Breast epithelium (tissue), 4 donors: ENCODE measurements at places on chromosomes 5 and 9. TPM values are rescaled to one million over a fixed set of nuclear protein-coding genes. Genes with fewer than 3 reads are reported as not detected.

IER5L gene
- 18.1 TPM for total RNA-seq

MATR3 gene
- 349 TPM for total RNA-seq

GRCh38 chr5:88214655-88215054 lies 54.0 kb downstream of the TMEM161B start:
- no peak for DNase-seq

GRCh38 chr9:30120666-30121065 lies 2263.8 kb upstream of the ACO1 start:
- no peak for DNase-seq

DNA sequence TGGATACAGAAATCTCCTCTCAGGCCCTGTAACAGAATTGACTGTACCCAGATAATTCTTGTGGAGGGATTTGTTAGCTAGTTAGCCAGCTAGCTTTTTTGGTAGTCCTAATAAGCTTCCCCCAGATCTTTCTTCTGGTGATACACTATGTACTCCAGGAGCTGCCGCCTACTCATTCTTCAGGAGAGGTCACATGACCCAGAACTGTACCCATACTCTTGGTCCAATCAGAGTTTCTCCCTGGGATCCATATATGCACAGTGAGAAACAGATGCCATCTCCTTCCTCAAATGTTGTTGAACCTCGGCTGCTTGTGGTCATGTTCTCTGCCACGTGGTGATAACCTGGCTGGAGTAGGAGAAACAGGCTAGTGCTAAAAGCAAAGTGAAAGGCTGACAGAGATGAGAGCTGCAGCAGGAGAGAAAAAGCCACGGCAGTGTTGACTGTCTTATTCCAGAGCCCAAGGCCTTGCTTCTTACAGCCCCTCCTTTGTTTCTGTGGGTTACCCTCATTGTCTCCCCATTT lies 123.0 kb upstream of the RFX3 start:
- DNase-seq, result no peak

GRCh38 chr9:79688363-79688762 lies 116.6 kb downstream of the TLE4 start:
- no peak for DNase-seq

DNA sequence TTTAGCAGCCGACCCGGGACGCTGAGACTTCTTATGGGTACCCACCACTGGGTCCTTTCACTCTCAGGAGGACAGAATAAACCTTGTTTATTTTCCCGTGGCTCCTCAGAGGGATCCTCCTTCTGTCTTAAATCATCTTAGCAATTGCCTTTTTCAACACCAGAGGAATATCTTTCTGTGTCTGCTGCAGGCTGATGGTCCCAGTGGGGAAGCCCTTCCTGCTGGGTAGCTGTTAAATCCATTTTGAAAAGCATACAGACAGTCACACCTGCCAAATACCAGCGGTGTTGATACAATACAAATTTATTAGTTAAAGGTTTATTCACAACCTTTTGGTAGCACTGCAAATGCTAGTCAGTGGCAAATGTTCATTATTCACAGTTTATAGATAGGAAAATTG lies 222.9 kb downstream of the AOPEP start:
- DNase-seq, result no peak

- DNase-seq, result no peak
Observed at GRCh38 chr9:20725675-20726074, 41.6 kb downstream of the FOCAD start.

NUTM2F gene
- total RNA-seq, result not detected

DNA sequence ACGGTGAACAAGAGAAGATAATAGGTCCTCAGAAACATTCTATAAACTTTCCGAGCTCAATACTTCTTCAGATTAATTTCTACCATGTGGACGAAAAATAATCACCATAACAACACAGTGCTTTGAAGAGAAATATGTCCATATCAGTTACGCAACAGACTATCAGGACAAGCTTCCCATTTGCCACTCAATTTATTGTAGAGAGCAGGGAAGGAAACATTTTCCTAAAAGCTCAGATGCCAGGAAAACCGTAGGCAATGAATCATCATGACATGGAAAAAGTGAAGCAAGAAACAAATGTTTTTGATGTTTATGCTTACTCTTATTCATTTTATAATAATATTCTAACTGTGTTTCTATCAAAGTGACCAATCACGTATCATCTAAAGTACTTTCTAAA lies 87.6 kb downstream of the S1PR3 start:
- no peak for DNase-seq

IFNK gene
- not detected for total RNA-seq

GRCh38 chr5:172758077-172758833 lies 12.7 kb downstream of the DUSP1 start:
- no peak for DNase-seq

TTC16 gene
- total RNA-seq, result 0.16 TPM

- no peak for DNase-seq
Observed at GRCh38 chr9:110116543-110116885, 91.4 kb downstream of the C9orf152 start.

- DNase-seq, result peak; percentile 71
Observed at GRCh38 chr9:69971643-69972449, 71.8 kb upstream of the MAMDC2 start.

SPATA31A3 gene
- total RNA-seq, result not detected

DNA sequence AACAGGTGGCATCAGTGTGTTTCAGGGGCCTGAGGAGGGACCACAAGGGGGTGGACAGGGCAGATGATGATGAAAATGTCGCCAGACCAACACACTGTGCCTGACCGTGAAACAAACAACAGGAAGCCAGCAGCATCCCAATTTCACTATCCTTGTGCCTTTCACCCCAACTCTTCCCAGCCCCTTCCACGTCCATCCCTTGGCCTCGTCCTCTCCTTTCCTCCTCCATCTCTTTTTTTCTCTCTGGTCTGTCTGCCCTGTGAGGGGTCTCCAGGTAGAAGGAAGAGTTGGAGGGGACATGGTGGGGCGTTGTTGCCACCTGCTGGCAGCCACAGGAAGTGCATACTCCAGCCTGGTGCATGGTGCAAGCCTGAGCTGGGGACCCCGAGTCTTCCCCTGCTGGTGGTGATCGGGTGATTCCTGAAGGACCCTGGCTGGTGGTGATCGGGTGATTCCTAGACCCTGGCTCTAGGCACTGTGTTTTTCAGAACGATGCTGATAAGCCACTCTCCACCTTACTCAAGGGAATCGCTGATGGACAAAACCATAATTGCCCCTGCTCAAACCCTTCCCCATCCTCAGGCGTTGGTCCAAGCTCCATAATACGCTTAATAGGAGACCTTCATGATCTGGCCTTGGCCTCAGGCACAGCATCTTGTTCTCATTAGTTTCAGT lies 21.7 kb upstream of the NSD1 start:
- DNase-seq, result no peak

GRCh38 chr9:131523451-131524435 lies 7.3 kb downstream of the UCK1 start:
- no peak for DNase-seq

FCN1 gene
- total RNA-seq, result 2.9 TPM

GRCh38 chr5:35939639-35940038 lies 1.2 kb upstream of the CAPSL start:
- DNase-seq, result no peak

DNA sequence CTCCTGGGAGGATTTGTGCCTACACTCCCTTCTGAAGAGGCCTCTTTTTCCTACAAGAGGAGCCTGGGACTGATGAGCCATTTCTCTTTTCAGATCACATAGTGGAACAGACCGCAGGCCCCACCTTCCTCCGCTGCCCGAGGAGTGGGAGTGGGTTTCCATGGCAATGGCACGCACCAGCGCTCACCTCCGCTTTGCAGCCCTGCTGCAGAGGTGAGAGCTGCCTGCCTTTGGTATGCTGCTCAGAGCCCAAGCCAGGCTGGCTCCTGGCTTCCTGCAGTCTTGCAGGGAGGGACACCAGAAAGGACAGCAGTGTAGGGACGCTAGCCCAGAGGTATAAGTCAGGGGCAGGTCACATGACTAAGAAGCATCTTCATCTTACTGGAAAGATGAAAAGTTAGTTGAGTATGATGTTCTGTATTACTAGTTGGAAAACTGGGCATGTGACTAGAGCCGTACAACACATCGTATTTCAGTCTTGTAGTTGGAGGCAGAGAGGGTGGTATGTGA lies 12.4 kb downstream of the PTTG1 start:
- DNase-seq, result no peak

- no peak for DNase-seq
Observed at GRCh38 chr5:164497311-164498064, 992.1 kb downstream of the MAT2B start.

DNA sequence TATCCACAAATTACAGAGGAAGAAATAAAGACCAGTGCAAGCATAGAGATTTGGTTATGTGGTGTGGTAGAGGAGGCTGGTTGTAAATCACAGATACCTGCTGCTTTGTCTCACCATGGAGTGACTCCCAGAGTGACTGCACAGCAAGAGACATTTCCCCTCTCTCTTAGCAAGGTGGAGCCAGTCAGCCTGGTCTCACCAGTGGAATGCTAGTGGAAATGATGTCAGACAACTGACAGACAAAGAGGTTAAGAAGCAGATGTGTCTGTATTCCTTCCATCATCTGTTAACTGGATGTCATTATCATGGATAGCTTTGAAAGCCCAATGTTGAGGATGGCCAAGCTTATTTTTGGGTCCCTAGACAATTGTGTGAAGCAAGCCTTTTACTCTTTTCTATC lies 509.4 kb upstream of the SEMA6A start:
- no peak for DNase-seq

GRCh38 chr9:93675336-93676150 lies 99.2 kb downstream of the PHF2 start:
- peak; percentile 13 for DNase-seq

DNA sequence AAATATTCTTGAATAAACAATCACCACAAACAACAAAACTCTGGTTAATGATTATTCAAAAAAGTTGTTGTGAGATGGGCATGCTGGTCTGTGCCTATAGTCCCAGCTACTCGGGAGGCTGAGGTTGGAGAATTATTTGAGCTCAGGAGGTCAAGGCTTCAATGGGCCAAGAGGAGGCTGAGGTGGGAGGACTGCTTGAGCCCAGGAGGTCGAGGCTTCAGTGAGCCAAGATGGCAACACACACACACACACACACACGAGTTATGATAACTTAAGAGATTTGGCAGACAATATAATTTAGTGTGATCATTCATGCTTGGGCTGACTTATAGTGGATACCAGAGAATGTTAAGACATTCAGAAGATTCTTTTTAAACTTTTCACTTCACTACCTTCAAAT lies 14.9 kb downstream of the LYSMD3 start:
- DNase-seq, result no peak

PCDHGA7 gene
- 3.7 TPM for total RNA-seq

DNA sequence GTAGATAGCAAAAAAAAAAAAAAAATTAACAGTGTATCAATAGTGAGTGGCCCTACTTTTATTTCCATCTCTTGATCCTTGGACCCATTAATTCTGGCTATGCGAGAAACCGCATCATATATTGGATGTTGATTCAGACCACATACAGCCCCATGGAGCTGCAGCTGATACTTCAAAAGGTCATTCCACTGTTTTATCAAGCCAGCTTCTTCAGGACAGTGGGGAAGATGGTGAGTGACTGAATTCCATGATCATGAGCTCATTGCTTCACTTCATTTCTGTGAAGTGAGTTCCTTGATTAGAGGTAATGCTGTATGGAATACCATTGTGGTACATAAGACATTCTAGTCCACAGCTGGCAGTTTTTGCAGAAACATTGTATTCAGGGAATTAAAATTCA lies 222.9 kb upstream of the MEF2C start:
- no peak for DNase-seq

- DNase-seq, result no peak
Observed at GRCh38 chr5:13248253-13248652, 696.2 kb downstream of the DNAH5 start.

DNA sequence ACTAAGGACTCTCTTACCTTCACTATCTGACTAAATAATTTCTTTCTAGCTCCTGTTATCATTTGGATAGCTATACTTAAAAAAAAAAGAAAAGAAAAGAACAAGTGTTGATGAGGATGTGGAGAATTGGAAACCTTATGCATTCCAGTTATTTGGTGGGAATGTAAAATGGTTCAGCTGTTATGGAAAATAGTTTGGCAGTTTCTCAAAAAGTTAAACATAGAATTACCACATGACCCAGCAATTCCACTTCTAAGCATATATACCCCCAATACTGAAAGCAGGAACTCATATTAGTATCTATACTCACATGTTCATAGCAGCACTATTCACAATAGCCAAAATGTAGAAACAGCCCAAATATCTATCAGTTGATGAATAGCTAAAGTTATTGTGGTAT lies 61.1 kb downstream of the GNA14 start:
- no peak for DNase-seq

DNA sequence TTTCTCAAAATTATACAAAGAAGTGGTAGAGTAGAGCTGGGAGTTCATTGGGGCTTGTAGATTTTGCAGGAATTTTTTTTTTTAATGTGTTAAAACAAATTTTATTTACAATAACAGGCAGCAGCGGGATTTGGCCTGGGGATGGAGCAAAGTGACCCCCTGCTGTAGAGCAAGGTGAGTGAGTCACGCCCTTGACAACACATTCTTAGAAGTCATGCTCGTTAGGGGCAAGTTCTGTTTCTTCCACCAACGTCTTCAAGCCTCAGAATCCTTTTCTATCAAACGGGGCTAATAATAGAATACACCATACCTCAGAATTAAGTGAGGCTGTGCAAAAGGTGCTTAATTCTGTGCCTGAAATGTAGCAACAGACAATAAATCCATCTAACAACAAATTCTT lies 1.1 kb upstream of the ANKDD1B start:
- DNase-seq, result no peak

- DNase-seq, result no peak
Observed at GRCh38 chr5:7541898-7542297, 146.0 kb downstream of the ADCY2 start.

CCNJL gene
- total RNA-seq, result 0.32 TPM

DNA sequence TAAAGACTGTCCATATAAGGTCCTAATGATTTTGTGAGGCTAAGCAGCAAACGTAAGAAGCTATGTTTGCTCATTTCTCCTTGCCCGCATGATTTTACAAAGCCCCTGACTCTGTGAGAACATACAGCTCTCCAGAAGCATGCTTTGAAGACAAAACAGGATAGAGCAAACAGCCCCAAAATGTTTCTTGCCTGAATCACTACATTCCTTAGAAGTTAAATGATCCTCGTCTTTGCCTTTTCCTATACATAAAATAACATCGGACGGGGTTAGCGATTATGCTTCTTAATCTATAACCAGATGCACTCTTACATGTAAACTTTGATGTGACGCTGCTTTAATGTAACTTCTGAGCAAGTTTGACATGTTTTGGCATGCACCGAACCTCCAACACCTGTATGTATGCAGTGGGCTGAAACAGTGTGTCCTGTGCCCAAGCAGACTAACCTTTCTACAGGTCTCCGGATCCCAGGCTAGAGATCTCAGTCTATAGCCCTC lies 353.7 kb downstream of the CETN3 start:
- DNase-seq, result no peak

DNA sequence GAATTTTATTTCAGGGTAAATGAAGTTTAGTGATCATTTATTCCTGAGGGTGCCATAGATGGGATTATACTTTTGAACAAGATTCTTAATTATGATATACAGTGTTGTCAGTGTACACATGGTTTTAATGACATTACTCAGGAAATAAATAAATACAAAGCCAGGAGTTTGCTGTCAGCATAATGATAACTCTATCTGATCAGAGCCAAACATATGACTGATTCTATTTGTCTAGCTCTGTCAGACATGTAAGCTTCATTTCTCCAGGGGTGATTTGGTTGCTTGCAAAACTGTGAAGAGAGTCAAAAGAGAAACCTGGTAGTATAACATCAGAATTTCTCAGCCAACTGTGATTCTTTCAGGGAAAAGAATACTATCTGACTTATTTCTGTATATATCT lies 1425.8 kb upstream of the C9orf72 start:
- no peak for DNase-seq

MPDZ gene
- total RNA-seq, result 61.0 TPM

ADCY2 gene
- 4.9 TPM for total RNA-seq

- no peak for DNase-seq
Observed at GRCh38 chr9:14080959-14081542, 232.9 kb downstream of the NFIB start.

SH3TC2 gene
- total RNA-seq, result 9.4 TPM
